Aorta (tissue), 5 donors: ENCODE measurements at places on chromosomes 2 and 18. TPM values are rescaled to one million over a fixed set of nuclear protein-coding genes. Genes with fewer than 3 reads are reported as not detected.

DNA sequence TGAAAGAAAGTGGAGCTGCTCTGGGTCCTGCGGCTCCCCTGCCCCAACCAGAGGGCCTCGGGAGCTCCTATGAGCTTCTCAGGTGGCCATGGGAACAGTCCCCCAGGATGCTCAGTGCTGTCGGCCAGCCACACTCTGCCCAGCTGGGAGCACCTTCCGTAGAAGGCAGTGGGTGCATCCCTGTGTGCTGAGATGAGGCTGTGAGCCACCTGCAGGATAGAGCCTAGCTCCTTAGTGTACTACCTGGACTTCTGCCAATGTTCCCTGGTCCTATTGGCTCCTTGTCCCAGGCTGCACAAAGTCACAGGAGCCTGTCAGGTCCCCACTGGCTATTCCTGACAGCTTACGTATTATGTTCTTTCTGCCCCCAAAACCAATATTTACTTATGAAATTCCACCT is 16.1 kb downstream of the PRELID3A start:
- no peaks in the 10 kb centered on the region for H3K27me3 ChIP-seq
- DNase-seq = no peak
- H3K27ac ChIP-seq = no peak overlapping the region
- H3K4me3 ChIP-seq = no peak overlapping the region

DNA sequence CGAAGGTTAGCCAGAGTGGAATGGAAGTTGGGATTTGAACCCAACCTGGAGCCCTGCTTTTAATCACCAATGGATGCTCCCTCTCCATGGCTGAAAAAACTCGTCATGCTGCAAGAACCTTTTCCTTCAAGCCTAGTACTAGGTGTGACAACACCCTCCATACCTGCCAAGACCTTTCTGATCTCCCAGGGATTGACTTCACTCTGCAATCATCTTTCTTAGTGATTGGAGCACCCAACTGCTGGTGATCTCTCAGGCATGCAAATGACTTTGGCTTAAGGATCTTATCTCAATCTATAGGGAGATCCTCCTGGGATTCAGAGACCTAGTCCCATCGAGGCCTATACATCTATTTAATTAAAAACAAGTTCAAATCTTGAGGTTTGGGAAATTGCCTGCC is 23.5 kb upstream of the ITGB6 start:
- no peak for DNase-seq
- peaks cover 4% of the 10 kb centered on the region for H3K4me1 ChIP-seq
- no peaks in the 10 kb centered on the region for H3K36me3 ChIP-seq
- no peak overlapping the region for H3K27ac ChIP-seq
- H3K4me3 ChIP-seq = no peak overlapping the region

DNA sequence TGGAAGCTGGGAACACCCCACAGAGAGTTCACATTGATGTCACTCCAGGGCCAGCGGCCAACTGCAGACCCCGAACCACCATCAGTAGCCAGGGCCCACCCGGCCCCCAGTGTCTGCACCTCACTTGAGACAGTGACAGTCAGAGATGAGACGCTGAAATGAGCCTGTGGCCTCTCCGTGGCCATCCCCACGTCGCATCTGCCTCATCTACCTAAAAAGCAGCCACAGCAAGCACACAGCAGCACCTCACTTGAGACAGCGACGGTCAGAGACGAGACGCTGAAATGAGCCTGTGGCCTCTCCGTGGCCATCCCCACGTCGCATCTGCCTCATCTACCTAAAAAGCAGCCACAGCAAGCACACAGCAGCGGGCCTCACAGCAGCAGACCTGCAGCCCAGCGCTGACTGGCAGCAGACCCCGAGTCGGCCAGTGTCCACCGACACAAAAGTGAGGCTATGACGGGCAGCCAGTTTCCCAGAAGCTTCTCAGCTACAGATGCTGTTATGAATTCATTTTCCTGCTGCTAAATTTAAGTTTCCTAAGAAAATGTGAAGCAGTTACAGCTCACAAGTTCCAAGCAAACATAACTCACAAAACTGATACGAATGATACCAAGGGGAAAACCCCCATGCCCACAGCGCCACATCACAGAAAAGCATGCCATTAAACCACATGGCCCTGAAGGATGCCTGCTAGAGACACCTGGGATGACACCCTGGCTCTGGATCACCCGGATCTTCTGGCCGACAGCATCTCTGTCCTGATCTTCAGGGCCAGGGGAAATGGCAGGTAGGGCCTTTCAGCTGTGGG is 27.7 kb downstream of the SNORC start:
- H3K4me3 ChIP-seq = no peak overlapping the region
- H3K27ac ChIP-seq = no peak overlapping the region
- no peaks in the 10 kb centered on the region for H3K27me3 ChIP-seq
- no peaks in the 10 kb centered on the region for H3K36me3 ChIP-seq
- no peaks in the 10 kb centered on the region for H3K4me1 ChIP-seq

Gene IL37
- not detected for total RNA-seq

Gene FN1
- total RNA-seq = 6,899 TPM

Gene SERPINB12
- total RNA-seq = not detected
